ENCODE measurements at places on chromosomes 1 and 21.

- DNase-seq: peak; percentile 97
These were observed at the start of gene TIPRL for GRCh38 chr1:168178638-168179437. TIPRL (plus strand) TSS chr1:168178962; CDS start chr1:168179078, 116 bp downstream.

DNA sequence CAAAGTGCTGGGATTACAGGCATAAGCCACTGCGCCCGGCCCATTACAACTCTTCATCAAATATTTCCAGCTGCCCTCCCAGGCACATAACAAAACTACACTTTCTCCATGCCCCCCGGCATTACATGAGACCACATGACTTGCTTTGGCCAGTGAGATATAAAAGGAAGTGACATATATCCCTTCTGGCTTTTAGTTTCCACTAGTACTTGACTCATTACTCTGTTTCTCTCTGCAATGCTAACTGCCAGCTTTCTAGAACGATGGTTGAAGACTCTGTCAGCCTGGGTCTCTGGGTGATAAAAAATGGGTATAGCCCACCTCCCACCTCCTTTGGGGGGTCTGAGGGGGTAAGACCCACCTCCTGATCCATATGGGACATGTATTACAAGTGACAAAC lies 24.2 kb downstream of the ABL2 start:
- no peak for DNase-seq

DNA sequence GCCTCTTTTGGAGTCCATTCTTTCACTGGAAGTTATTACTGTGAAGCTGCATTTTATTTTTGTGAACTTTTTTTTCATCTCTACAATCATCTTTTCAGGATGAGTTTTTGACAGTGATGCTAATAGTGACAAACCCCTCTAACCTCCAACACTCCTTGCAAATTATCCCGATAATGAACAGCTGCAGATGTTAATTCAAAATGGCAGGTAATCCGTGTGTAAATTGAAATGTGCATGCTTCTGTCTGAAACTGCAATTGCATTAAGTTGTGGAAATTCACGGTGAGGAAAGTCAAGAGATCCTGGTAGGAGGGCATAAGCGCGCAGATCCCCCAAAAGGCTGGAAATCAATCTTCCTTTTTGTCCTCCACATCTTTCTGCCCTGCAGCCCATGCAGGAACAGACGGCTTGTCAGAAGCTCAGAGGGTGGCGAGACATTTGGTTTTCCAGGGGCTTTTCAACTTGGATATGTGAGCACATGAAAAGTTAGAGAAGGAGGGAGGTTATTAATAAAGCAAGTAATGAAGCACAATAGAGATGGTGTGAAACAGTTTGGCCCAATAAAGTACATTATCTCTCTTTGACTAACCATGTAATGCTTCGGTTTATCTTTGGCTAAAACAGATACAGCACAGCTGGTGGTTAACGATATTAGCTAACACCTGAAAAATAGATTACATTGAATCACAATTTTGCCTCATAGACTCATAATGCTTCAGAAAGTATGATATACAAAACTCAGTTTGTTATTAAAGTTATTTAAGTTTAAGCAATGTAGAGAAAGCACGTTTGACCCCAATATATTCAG lies 143.5 kb upstream of the COA6 start:
- no peak for DNase-seq

- no peak for DNase-seq
These were observed 24.8 kb upstream of the HP1BP3 start for GRCh38 chr1:20811916-20812315.

- DNase-seq: no peak
These were observed 3.0 kb downstream of the HECTD3 start for GRCh38 chr1:45008076-45008475.

DNA sequence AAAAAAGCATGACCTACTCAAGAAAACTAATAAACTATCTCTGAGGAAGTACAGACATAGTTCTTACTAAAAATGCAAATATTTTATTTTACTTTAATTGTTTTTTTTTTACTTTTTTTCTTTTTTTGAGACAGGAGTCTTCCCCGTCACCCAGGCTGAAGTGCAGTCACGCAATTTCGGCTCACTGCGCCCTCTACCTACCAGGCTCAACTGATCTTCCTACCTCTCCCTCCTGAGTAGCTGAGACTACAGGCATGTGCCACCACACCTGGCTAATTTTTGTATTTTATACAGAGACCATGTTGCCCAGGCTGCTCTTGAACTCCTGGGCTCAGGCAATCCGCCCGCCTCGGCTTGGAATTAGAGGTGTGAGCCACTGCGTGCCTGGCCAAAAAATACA lies 1263.1 kb downstream of the KCNT2 start:
- DNase-seq: no peak

DNA sequence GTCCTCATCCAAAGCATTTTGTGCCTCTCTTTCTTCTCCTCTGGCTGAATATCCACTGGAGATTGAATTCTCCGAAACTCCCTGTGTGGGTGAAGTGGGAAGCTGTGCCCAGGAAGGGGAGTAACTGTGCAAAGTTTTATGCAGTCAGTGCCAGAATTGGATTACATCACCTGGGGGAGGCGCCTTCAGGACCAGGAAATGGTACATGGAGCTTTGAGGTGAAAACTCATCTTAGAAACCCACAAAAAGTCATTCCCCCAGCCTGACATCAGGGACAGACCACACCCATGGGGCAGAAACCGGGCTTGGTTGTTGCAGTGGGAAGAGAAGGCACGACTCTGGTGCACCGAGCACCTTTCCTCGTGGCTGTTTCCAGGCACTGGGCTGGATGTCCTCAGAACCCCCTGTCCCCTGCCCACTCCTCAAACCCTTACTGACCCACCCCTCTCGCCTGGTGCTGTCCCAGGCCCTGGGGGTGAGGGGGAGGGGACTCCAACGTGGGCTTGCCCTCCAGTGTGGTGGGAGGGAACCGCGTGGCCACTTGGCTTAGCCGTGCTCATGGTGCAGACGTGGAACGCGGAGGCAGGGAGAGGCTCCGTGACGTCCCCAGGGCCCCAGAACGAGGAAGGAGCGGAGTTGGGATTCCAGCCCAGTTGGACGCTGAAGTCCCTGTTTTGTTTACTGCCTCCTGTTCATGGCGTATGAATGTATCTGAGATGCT lies 15.7 kb downstream of the TFF3 start:
- DNase-seq: peak; percentile 65

- DNase-seq: no peak
These were observed 14.4 kb downstream of the ANP32E start for GRCh38 chr1:150221552-150221951.

DNA sequence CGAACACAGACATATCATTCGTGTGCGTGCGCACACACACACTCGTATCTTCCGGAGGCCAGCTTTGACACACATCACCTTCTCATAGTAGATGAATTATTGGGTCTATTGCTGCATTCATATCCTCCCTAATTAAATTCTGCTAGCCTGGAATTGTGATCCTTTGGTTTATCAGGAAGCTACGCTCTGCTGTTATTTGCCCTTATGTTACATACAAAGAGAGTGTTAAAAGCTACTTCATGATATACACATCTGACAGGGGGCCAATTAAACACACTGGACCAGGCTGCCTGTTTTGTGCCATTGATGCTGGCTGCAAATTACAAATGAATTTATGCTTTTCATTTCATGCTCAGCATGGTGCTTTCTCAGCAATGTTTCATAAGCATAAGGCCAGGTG lies 252.0 kb downstream of the RHOU start:
- no peak for DNase-seq

GRCh38 chr1:58749646-58750045 lies 34.2 kb downstream of the JUN start:
- no peak for DNase-seq

- no peak for DNase-seq
These were observed 6.1 kb downstream of the NPPA start for GRCh38 chr1:11841245-11842153.

GRCh38 chr1:94792473-94793295 lies 27.5 kb upstream of the SLC44A3 start:
- no peak for DNase-seq

- no peak for DNase-seq
These were observed 158.5 kb downstream of the KCNJ6 start for GRCh38 chr21:37757606-37758376.

Measured in mucosa of gallbladder (tissue), 1 donor.